Lower leg skin (tissue), 4 donors: ENCODE measurements at places on chromosomes 12 and 14. TPM values are rescaled to one million over a fixed set of nuclear protein-coding genes. Genes with fewer than 3 reads are reported as not detected.

Gene MANSC4
- total RNA-seq, result not detected

Gene FGF23
- not detected for total RNA-seq

- no peak for DNase-seq
Observed at GRCh38 chr14:103427485-103428443, 42.5 kb downstream of the MARK3 start.

DNA sequence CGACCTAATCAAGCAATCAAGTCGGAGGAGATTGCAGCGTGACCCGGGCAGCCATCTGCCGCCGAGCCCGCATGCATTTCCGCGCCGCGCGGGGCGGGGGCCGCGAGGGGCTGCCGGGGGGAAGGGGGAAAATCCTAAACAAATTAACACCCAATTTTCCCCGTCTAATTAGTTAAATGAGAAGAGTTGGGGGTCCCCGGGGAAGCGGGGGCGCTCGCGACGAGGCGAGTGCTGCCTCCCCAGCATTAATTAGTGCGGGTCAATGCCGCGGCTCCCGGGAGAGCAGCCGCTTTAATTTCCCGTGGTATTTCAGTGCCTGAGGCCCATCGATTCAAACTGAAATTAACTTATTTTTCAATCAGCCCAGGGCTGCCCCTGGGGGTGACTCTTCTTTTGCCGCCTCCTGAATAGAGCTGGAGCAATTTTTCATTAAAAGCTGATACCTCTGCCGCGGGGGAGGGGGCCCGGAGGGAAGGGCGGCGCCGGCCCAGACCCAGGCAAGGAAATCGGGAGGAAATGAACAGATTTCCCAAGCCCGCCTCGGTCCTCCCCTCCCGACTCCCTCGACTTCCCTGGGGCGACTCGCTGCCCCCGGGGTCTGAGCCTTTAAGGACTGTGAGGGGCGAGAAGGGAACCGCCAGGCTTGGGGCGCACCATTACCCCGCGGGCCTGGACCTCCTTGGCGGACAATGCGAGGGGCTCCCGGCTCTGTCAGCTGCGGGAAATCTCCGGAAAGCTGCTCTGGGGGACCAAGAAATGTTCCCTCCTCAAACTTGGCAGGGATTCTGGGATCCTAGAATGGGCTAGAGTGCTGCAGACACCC is 18.9 kb downstream of the VSX2 start:
- DNase-seq, result no peak
